ENCODE measurements at places on chromosomes 1 and 21. TPM values are rescaled to one million over a fixed set of nuclear protein-coding genes. Genes with fewer than 3 reads are reported as not detected.

- H3K4me3 ChIP-seq: no peak overlapping the region
- H3K27me3 ChIP-seq: no peaks in the 10 kb centered on the region
- DNase-seq: no peak
- no peak overlapping the region for H3K27ac ChIP-seq
These were observed 4.3 kb upstream of the ERI3 start for GRCh38 chr1:44359234-44359935.

GRCh38 chr1:7584157-7584556, 186.9 kb upstream of the VAMP3 start:
- no peak for DNase-seq
- no peaks in the 10 kb centered on the region for H3K4me1 ChIP-seq
- H3K36me3 ChIP-seq: no peaks in the 10 kb centered on the region
- H3K27ac ChIP-seq: no peak overlapping the region
- H3K27me3 ChIP-seq: no peaks in the 10 kb centered on the region

DNA sequence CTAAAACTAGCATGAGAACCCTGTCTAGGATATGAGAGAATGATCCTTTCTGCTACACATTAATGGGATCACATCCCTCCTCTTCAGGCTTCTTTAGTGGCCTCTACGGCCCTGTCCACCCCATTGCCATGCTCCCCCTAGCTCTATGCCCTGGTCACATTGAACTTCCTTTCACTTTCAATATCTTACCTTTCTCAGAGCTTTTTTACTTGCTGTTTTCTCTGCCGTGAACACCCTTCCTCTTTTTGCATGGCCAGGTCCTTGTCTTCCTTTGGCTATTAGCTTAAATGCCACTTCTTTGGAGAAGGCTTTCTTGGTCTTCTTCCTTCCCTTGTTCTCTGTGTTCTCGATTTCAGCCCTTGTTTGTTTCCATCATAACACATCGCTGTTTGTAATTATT, 97.4 kb downstream of the GIPC2 start:
- H3K27me3 ChIP-seq: no peaks in the 10 kb centered on the region
- H3K4me3 ChIP-seq: peak overlapping the region; percentile 21

DNA sequence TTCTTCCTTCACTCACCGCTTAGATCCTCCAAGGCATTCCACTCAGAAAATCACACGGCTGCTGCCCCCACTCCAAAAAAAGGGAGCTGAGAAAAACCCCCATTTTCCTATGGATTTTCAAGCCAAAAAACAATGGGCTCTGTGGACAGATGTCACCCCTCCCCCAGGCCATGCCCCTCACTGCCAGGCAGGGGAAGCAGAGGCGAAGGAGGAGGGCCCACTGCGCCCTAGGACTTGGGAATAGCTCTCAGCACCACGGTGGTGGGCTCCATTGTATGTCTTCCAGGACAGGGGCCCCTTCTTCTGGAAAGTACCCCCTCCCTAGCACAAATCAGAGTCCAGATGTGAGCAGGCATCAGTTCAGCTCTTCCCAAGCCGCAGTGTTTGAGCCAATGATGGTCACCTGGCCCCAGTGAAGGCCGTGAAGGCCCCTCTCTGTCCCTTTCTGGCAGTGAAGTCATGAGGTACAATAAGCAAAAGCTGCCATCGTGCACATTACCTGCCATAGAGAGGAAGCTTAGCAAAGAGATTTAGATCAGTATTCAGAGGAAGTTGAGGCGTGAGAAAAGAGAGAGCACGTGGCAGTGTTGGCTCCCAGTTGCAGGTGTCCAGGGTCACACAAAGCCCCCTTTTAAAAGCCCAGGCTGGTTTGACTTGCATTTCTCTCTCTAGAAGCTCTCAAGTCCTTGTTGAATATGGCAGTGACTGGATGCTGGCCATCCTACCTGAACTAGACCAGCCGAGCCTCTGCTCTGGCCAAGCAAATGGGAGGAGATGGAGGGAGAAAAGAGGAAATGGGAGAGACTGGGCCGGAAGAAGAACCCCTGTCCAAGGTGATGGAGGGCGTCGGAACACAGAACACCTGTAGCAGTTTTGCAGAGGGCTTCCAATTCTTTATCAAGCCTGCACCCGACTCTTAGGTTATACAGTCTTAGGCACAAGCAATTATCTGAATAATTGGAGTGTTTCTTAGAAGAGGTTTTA, 149.0 kb downstream of the TOMM20 start:
- DNase-seq: no peak
- peak overlapping the region; percentile 17 for H3K4me3 ChIP-seq
- H3K4me1 ChIP-seq: peaks cover 57% of the 10 kb centered on the region
- H3K27ac ChIP-seq: peak overlapping the region; percentile 88

DNA sequence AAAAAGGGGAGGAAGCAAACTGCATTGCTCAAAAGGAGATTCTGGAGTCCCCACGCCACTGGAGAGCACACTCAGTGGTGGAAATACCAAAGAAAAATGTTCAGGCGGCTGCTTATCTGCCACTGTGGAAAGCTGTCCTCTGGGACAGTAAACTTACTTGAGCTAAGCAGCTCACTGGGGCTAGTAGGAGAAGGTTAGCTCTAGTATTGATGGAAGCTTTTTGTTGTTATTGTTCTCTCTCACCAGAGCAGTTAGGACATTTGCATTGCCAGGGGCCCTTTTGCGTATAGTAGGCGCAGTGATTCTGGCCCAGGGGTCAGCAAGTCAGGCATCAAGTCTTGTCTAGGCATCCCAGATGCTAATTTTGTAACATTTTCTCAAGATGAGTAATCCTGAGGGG, 15.6 kb downstream of the BACE2 start:
- no peaks in the 10 kb centered on the region for H3K27me3 ChIP-seq
- no peak for DNase-seq

GRCh38 chr1:166039436-166040201, 127.2 kb downstream of the FAM78B start:
- DNase-seq: no peak
- H3K4me1 ChIP-seq: no peaks in the 10 kb centered on the region

DNA sequence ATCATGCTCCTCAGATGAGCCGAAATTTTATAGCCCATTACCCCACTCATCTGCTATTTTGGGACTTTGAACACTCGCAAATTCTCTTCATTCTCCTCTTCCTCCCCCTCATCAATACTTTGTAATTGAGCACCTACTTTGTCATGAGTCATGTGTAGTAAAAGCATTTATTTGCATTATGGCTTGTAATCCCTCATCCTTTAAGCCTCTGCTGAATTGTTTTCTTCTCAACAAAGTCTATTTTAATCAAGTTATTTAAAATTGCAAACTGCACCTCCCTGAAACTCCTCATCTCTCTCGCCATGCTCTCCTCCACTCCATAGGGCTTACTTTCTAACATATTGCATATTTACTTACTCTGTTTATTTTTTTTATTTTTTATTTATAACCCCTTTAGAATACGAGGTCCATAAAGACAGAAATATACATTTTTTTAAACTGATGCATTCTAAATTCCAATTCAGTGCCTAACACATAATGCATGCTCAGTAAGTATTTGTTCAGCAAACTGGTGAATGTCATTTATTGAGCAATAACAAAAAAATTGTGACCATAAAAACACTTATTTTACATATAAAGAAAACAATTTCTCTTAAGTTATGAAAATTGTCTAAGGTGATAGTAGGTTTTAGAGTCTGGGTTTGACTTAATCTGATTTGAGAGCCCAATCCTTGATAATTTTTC, 161.7 kb downstream of the FASLG start:
- no peaks in the 10 kb centered on the region for H3K27me3 ChIP-seq
- no peak for DNase-seq
- no peak overlapping the region for H3K27ac ChIP-seq

Gene KRTAP19-3
- not detected for total RNA-seq

Gene TIAM1
- 8.1 TPM for total RNA-seq

Gene AIRE
- not detected for total RNA-seq

Gene GCSAML
- not detected for total RNA-seq

Gene CFHR1
- not detected for total RNA-seq
